ENCODE measurements at places on chromosomes 5 and 9.

GRCh38 chr9:14240537-14240936 lies 73.4 kb downstream of the NFIB start:
- no peak for DNase-seq

GRCh38 chr5:165130656-165131055 lies 1625.2 kb downstream of the MAT2B start:
- DNase-seq = no peak

DNA sequence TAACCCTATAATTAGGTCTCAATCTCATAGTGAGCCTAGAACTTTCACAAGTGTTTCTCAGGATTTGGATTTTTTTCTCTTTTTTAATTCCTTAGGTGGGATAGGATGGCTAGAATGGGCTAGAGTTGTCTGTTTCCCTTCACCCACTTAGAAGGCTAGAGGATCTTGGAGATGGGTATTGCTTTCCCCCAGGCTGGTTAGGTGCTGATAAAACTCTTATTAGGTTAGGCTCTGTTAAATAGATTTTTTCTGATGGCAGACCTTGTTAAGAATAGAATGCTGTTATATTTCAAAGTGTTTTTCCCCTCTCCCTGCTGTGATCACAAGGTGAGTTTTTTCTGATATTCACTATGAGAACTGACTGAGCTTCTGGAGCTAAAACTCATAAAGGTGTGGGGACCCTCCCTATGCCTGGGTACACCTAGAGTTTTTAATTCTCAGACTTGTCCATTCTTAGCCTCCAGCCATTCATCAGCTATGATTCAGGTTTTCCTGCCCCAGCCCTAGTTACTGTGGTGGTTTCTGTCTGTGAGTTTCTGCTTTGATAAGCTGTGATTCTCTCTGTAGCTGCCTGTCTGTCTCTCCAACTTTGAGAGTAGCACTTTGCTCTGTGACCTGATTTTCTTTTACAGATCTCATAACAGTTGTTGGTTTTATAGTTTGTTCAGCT lies 132.4 kb downstream of the HACD4 start:
- no peak for DNase-seq

- peak; percentile 54 for DNase-seq
Measured at GRCh38 chr5:55344392-55344992, 36.7 kb downstream of the MTREX start.

DNA sequence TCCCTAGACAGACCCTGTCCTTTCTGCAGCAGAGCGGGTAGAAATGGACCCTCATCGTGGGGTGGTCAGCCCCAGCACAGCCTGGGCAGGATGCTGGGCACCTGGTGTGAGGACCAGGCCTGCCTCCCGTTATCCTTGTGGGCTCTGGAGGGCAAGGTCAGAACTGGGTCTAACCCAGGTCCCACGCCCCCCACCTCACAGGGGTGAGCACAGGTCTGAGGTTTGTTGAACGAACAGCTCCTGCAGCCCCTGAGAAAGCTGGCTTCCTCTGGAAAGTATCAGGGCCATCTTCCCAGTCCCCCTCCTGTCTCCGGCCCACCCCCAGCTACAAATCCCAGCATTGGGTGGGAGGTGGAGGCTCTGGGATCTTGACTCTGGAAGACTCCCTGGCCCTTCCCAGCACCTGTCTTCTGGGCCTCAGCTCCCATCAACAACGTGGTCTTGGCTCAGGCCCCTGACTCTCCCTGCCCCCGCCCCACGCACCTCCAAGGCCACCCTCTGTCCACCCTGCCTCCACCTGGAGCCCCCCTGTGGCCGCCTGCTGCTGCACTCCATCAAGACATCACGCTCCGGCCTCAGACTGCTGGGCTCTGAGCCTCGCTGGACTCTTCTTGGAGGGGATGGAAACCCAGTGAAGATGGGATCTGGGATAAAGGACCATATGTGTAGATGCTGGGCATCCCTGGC lies 30.1 kb upstream of the CNOT6 start:
- no peak for DNase-seq

DNA sequence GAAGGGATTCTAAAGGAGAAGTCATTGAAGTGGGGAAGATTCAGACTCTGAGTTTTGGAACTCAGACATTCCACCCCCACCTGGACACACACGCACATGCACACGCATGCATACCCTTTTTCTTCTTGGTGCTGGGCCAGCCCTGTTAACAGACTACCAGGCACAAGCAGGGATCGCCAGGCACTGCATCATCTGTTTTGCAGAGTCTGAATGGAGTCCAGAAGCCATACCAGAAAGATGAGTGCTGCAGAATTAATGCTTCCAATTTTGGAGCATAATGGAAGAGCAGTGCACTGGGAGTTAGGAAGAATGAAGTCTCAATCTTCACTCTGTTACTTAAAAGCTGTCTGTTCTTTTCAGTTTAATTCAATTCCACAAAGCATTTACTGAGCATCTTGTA lies 95.5 kb downstream of the PDE8B start:
- no peak for DNase-seq

DNA sequence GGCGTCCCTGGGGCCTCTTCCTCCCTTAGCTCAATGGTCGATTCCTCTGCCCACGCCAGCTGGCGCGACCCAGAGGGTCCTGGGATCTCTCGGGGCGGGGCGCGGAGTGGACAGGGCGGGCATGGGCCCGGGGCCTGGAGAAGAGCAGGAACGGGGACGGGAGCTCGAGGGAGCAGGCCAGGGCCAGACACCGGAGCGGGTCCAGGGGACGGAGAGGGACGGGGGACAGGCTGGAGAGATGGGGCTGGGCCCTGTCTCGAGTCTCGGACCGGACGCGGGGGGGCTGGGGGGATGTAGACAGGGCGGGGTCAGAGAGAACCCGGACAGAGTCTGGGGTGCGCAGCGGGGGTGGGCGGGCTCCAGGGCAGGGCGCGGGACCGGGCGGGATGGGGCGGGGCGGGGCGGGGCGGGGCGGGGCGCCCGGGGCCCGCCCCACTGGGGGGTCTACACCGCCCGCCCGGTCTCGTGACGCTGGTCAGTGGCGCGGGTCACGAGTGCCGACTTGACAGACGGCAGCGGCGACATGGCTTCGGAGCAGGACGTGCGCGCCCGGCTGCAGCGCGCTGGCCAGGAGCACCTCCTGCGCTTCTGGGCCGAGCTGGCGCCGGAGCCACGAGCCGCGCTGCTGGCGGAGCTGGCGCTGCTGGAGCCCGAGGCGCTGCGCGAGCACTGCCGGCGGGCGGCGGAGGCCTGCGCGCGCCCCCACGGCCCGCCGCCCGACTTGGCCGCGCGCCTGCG lies at the start of gene UAP1L1:
UAP1L1 (plus strand) TSS at position 508 of the 738 bp plus-strand sequence; CDS start at position 524, 16 bp downstream.
- no peak for DNase-seq

DNA sequence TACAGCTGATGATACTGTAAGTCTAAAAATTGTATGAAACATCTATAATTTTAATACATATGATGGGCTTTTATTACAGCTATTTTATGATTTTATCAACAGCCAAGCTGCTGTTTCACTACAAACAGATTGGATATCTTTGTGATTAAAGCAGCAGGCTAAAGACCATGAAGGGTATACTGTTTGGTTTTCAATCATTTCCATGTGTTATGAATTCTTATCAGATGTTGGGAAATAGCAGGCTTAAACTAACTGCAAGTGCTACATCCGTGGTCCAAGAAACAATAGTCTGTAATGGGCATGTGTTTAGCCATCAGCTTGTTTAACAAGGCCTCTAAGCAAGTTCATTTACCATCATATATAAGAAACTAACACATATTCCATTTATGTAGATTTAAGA lies 107.5 kb downstream of the CWC27 start:
- DNase-seq = no peak

DNA sequence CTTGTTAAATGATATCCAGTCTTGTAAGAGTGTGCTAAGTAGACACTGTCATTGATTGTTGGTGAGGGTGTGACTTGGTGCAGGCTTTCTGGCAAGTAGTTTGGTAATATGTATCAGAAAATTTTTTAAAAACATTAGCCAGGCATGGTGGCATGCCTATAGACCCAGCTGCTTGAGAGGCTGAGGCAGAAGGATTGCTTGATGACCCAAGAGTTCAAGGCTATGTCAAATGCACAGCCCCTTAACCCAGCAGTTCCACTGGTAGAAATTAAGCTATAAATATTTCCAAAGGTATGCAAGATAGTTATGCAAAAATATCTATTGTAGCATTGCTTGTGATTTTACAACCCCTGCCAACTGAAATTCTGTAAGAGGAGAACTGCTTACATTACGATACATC lies 24.2 kb downstream of the ZBTB43 start:
- DNase-seq = no peak

- no peak for DNase-seq
Measured at GRCh38 chr5:134637116-134637721, 4.6 kb upstream of the SAR1B start.

GRCh38 chr5:86674069-86674468 lies 56.3 kb downstream of the COX7C start:
- no peak for DNase-seq

DNA sequence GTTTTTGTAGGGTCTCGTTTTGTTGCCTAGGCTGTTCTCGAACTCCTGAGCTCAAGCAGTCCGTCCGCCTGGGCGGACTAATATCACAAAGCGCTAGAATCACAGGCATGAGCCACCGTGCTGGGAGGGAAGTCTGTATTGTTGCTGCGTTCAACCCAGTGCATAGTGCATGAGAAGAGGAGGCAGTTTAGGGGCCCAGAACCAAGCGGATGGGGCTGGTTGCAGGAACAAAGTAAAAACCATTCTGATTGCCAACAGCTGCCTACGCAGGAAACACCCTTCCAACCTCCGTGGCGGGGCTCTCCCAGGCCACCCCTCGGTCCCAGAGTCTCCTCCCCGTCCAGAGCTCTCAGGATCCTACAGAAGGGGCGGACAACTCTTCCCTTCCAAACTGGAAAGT lies 87.1 kb downstream of the ANXA2R start:
- no peak for DNase-seq

DNA sequence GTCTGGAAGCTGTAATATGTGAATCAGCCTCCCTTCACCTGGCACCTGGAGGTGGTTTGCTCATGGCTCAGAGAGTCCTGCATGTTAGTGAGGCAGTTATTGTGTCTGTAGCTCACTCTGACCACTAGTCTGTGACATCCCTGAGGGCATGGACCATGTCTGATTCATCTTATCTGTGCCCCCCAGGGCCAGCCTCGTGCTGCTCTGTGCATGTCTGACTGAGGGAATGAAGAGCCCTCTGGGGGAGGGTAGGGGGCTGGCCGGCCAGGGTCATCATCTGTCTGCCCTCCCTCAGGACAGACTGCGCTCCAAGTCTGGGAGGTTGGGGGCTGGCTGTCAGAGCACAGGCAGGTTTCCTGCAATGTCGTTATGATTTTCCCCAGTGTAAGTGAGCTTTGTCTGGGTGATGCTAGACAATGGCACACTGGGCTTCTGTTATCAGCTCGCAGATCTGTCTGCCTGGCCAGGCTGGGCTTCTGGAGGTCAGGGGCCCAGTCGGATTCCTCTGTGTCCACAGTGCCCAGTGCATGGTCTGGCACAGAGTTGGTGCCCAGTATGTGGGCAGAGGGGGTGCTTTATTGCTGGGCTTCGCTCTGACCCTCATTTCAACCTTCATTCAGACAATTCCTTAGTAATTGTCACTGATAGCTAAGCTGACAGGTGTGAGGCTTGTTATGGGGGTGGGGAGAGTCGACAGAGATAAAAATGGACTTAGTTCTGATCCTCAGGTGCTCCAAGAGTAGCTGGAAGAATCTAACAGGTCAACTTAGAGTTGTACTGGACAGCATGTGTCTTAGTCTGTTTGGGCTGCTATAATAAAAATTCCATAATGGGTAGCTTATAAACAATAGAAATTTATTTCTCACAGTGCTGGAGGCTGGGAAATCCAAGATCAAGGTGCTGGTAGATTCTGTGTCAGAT lies 85.7 kb upstream of the SHB start:
- no peak for DNase-seq

DNA sequence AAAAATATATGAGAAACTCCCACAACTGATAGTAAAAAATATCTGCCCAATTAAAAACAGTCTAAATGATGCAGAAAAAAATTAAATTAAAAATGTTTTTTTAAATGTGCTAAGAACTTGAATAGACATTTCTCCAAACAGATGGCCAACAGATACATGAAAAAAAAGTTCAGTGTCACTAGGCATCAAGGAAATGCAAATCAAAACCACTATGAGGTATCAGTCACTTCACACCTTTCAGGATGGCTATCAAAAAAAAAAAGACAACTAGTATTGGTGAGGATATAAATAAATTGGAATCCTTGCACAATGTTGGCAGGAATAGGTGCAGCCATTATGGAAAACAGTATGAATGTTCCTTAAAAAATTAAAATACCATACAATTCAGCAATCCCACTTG lies 16.6 kb downstream of the ZNF131 start:
- DNase-seq = no peak

GRCh38 chr5:14323466-14323865 lies 180.3 kb downstream of the TRIO start:
- DNase-seq = no peak

DNA sequence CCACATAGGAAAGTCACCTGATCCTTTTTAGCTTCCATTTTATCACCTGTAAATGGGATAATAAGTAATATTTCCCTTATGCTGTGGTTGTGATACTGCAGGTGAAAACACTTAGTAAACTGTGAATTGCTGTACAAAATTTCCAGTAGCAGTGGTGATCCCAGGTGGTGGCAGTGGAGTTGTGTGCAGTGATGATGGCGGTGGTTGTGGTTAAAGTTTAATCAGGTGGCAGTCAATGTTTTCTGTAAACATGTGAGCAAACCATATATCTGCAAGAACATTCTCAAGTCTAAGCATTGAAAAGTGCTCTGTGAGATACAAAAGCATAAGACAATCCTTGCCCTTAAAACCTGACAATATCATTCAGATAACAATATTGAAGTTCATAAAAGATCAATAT lies 480.2 kb downstream of the RASEF start:
- DNase-seq = no peak

DNA sequence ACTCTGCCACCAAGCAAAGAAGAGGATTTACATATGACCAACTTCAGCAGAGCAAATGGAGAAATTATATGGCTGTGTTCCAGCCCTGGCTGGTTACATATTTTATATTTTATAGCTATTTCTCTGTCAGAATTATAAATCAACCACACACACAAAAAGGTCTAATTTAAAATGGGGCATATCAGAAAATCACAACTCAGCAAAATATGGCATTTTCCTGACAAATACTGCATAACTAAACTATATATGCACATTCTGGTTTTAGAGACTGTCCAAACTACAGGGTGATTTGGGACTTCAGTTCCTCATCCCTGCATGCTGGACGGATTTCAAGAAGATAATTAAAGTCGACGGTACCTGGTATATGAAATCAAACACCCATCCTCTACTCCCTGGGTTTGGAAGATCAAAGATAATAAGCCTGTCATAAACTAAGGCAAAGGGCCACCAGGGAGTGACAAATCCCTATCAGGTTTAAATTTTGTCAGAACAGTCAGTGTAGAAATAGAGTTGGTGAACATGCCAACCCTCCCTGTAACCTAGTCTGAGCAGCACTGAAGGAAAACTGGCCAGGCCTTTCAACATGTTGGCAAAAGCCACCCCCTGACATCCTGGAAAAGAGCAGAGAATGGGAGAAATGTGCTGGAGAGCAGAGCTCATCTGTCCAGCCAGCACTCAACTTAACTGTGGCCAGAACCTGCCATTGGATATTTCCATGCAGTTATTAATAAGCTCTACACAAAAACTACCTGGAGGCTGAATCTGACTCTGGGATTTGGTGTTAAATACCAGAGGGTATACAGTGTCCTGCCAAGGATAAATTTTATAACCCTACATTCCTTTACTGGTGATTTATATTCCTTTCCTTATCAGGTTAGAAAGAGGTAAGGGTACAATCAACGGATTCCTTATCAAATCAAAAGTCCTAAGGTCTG lies 235.7 kb downstream of the ENC1 start:
- no peak for DNase-seq

- DNase-seq = no peak
Measured at GRCh38 chr9:134320126-134320867, 6.0 kb upstream of the RXRA start.

Data from Panc1 (cell line).